ENCODE measurements at places on chromosomes 2 and 18.

DNA sequence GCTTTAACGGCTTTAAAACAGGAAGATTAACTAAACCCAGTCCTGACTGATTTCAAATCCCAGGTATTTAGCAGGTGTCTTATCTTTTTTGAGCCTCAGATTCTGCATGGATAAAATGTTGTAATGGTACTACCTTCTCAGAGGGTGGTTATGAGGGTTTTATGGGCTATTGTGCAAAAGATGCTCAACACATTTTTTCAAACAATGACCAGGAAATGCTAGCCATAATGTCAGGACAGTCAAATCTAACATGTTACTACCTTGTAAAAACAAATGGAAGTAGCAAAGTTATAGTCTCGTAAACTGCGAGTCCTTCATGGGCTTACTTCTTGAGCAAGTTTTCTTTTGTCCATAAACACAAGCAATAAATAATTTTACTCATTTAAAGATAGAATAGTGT, 162.1 kb upstream of the TFPI start:
- DNase-seq = no peak

- DNase-seq = no peak
Measured at GRCh38 chr2:176109192-176109901, 2.3 kb downstream of the HOXD11 start.

GRCh38 chr2:187544371-187545080, 9.7 kb downstream of the TFPI start:
- no peak for DNase-seq

DNA sequence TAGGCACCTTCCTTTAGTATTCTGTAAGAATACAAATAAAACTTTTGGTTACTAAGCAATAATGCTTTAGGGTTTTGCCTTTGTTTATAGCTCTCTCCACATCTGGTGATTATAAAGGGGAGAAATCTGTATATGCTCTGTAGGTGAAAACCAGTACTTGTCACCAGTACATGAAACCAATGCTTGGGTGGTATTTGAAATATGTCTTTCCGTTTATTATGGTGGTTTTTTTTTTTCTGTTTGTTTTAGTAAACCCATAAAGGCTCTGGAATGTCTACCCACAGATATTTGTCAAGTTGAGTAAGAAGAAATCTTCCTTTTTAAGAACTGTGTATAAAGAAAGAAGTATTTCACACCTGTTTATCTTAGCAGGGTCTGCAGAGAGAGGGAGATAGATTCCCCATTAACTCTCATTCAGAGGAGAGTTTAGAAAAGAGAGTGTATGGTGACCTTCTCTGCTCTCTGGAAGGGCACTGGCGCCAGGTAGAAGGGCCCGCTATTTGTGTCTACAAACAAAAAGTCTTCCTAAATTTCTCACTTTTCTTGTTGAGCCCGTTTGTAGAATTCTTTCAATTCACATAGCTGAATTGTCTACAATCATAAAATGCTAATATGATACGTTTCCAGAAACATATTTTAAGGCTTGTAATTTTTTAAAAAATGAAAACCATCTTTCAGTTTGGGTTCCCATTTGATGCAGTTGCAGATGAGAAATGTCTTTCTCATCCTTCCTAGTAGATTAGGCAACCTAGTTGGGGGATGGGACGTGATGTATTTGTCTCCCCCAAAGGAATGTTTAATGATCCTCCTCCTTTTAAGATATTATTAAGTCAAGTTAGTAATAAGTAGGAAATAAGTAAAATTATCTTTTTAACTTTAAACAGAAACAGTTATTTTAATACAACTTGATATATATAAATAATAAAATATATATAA, 33.9 kb downstream of the MAP3K20 start:
- DNase-seq = no peak

- no peak for DNase-seq
Measured at GRCh38 chr2:105432044-105432399, 33.2 kb upstream of the FHL2 start.

- no peak for DNase-seq
Measured at GRCh38 chr2:184369307-184369706, 229.0 kb upstream of the ZNF804A start.

- DNase-seq = no peak
Measured at GRCh38 chr2:84175340-84175739, 283.7 kb downstream of the SUCLG1 start.

DNA sequence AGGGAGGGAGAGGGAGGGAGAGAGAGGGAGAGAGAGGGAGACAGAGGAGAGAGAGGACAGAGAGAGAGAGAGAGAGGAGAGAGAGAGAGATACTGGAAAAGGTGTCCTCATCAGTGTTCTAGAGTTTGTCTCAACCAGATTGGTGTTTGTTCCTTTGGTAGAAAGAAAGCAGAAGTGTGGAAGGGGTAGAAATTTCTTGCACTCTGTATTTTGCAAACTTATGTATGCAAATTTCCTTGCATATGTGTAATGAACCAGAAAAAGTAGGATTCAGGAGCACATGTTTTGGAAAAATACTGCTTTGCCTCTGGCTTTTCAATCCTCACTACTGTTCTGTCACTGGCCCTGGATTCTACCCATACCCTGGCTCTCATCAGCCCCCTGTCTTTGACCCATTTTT, 1.1 kb upstream of the SP140 start:
- no peak for DNase-seq

DNA sequence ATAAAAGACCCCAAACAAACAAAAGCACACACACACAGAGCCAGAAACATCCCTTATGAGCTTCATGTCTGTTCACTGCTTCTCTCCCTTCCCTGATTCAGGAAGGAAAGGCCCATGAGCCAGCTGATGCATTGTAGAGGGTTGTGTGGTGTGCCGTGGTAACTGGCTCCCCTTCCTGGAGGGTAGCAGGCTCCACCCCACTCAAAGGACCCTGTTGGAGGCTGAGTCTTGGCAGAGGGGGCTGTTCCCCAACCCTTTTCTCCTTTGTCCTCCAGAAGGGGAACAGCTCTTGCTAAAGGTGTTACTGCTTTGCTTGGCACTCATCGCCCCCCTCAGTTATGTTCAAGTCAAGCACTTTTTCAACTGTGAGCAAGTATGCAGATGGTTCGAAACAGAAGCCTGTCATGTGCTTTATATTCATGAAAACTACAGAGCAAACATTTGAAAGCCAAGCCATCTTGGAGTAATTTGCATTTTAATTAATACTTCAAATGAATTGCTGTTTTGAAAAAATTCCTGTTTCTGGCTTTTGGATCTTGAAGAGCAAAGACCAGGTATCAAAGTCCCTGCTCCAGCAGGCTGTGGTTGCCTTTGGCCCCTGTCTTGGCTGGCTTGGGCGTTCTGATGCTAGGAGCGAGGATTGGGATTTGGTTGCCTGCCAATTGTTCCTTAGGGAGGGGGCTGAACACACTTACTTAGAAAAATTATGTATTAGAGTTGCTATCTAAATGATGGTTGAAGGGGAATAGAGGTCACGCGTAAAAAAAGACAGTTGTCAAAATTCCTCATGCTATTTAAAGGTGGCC, 267.8 kb downstream of the TSN start:
- DNase-seq = no peak

GRCh38 chr18:43158381-43158780, 42.9 kb upstream of the RIT2 start:
- no peak for DNase-seq

DNA sequence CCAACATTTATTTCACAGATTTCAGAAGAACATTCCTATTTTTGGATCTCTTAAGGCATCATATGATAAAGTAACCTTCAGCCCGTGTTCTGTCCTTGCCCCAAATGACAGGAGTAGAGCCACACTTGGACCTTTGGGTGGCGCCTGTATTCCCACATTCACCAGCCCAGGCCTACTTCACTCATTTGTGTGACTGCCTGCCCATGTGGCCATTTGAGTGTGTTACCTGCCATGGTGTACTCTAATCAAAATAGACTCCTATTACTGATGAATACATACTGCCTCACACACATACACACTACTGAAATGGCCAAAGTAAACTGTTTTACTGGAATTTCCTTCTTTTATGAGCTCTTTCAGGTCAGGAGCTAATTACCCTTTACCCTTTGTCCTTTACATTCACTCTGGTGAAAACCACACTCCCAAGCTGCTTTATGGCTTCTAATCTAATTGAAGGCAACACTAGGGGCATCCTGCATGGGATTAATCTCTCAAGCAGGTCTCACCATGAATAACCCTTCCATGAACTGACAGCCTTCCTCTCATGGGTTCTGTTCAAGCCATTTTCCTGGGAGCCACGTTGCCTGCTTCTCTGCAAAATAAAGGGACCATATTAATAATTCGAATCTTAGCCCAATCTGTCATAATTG, 271.0 kb upstream of the GALNT5 start:
- no peak for DNase-seq

DNA sequence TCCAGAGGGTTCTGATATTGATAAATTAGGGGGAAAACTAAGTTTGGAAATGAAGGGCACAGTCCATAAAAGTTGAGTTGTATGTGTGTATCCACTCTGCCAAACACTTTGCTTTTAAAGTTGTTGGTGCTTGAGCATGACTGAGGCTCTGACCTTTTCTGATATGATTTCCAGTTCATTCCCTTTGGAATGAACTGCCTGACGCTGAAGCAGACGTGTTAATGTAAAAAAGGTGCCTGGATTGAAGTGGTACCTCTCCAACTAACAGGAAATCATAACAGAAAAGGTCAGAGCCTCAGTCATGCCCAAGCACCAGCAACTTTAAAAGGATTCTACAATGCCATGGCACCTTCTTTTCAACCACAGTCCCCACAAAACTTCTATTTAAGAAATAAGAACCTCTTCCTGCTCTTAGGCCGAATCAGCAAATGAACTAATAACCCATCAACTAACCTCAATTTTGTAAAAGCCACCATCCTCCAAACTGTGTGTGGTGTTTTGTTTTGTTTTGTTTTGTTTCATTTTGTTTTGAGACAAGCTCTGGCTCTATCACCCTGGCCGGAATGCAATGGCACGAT, 52.6 kb downstream of the MEMO1 start:
- DNase-seq = peak; percentile 37
